CD4-positive, alpha-beta T cell treated with Interleukin-12 subunit alpha and Interleukin-12 subunit beta, for 1 hour (primary cell): ENCODE measurements at places on chromosomes 6 and 20.

DNA sequence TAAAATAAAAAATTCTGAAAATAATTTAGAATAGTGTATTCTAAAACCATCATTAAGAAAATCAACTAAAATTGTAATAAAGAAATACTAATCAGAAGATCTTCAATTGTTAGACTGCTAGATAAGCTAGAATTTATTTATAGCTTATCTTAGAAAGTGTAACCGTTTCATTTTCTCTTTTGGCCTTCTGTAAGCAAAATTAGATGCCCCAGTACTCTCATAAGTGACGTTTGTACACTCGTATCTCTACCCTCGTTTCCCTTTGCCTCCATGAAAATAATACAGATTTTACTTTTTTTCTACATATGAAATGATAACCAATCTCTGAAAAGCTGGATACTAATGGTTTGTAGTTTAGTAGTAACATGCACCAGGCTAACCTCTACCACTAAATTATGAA lies 19.8 kb downstream of the DSE start:
- peak; percentile 12 for DNase-seq

DNA sequence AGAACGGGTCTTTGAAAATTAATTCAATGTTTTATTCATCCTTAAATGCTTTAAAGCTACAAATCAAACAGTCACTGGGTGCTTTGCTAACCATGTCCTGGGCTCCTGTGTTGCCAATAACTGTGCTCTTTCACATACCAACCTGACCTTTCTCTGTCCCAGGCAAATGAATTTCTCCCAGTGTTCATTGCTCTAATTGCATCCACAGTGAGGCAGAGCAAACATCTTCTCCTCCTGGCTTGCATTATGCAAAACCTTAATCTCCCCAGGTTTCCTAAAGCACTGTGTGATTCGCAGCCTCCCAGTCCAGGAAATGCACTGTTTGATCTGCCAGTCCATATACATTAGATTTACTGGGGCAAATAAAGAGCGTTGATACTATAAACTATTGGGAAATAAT lies 219.0 kb downstream of the PREX1 start:
- DNase-seq, result no peak

DNA sequence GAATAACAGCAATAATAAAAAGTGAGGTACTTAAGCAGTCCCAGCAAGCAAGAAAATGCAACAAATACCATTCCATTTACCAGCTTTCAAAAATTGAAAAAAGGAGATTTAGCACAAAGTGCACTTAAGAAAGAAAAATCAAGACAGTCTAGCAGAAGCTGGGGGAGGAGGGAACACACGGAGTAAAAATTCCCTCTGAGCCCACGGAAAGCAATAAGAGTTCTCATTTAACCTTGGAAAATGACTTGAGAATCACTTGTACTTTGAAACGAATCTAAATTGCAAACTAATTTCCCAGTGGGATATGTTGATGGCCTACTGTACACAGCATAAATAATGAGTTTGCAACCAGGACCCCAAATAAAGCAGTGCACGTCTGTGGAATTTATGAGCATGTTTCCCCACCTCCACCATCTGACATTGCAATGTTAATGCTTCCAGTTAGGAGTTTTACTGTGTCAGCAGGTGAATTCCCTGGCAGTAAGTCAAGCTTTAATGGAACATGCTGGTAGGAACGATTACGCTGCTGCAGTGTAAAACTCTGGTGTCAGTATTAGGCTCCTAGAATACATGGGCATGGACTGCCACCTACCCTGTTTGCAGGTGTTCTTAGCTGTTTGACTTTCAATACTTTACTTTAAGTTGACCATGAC lies 386.8 kb downstream of the HDGFL1 start:
- DNase-seq, result no peak

GRCh38 chr20:23203310-23203709 lies 117.2 kb upstream of the CD93 start:
- DNase-seq, result no peak

DNA sequence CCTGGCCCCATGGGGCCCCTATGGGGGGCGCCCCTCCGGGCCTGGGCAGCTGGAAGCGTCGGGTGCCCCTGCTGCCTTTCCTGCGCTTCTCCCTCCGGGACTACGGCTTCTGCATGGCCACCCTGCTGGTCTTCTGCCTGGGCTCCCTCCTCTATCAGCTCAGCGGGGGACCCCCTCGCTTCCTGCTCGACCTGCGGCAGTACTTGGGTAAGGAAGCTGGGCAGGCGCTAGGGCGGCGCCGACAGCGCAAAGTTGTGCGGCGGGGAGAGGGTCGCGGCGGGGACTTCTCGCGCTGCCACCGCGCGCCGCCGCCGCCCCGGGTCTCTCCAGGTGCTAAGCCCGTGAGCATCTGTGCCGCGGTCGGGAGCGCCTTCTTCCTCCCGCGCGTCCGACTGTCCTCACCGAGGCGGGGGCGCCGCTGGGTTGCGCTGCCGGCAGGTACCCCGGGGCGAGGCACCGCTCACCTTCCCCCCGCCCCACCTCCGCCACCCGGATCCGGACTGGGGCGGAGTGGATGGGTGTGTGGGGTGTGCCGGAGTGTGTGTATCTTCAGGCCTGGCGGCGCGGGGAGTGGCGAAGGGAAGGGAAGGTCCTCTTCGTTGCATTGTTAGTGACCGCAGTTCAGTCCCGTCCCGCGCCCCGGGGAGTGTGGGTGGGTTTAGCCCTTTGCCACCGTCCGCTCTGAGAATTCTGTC lies 788 bp downstream of the UST start:
- peak; percentile 70 for DNase-seq

- DNase-seq, result no peak
Measured at GRCh38 chr20:6029538-6029937, 24.3 kb downstream of the LRRN4 start.
